Fibroblast of pulmonary artery (primary cell): ENCODE measurements at places on chromosomes 2 and 18.

DNA sequence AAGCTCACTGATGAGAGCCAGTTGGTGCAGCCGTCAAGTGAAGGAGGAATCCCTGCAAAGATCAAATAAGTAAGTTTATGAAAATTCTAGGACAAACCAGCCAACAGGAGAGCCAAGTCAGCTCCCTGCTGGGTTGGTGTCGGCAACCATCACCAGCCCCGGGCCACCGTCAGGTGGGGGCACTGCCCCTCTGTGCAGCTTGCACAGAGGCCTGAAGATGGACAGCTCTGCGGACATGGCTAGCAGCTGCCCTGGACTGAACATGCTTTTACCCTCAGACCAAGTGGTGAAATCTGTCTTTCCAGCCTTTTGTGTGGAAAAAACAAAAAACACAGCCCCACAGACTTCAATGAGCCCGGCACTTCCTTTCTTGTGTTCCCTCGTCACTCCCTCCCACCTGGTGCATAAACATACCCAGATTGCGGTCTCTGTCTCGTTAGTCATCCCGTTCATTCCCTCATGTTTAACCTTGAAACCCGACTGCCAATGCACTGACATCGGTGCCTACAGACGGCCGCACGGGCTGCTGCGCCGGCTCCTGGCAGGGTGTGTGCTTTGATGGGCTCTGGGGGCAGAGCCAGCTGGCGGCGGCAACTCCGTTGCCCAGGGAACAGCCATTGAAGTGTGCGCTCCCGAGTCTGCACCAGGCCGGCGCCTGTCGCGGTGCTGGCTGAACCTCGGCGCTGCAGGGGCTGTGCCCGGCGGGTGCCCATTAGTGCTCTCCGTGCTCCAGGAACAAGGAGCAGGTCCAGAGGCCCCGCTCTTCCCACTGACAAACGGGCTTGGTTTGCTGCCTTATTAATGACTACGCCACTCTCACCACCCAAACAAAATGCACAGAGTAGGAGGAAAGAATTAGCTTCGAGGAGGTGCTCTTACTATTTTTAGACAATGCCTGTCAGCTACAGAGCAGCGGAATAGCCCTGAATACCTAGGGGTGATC is 95.3 kb downstream of the EIPR1 start:
- DNase-seq = peak; percentile 13

DNA sequence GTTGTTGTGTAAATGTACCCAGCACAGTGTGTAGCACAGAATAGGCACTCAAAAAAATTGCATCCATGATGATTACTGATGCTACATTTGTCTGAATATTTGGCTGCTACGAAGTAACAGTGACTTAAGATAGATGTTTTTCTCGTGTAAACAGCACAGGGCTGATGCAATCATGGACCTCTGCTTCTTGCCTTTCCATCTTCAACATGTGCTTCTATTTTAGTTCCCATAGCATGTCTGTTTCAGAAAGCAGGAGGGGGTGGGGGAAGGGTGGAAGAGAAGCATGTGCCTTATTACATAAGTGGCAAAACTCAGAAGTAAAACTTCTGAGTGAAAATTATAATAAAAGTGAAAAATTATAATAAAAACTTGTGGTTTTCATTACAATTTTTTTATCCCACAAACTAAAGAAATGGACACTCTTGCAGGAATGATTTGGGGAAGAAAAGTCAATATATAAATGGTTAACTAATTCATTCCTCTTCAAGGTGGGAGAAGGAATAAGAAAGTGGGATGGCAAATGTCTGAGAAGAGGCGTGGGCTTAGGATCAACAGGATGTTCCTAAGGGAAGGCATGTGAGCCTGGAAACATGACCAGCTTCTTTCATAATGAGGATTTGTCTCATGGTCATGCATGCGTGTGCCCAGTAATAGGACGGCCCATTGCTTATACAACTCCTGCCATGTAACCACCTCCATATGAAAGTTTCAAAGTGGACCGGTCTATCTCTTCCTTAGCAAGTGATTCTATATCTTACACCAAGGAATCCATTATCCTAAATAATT is 27.2 kb downstream of the CCBE1 start:
- DNase-seq = no peak

GRCh38 chr2:181426672-181427071 is 30.5 kb upstream of the ITGA4 start:
- DNase-seq = no peak

DNA sequence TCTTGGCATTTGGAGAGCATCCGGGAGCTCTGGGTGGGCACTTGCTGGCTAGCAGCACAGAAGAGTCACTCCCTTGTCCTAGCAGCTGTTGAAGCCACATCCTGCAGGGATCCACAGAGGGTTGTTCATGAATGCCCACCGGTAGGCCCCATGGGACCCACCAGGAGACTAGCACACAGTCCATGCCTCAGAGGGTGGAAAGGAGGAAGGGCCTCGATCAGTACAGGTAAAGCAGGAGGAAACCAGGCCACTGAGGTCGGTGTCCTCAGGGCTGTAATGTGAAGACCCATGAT is 205.8 kb downstream of the SEPTIN10 start:
- DNase-seq = no peak

GRCh38 chr2:182672466-182673165 is 43.4 kb upstream of the DNAJC10 start:
- peak; percentile 89 for DNase-seq

- DNase-seq = peak; percentile 9
Observed at GRCh38 chr2:211093743-211094303, 537.4 kb downstream of the CPS1 start.

GRCh38 chr18:4236940-4237663 is 218.0 kb downstream of the DLGAP1 start:
- no peak for DNase-seq

GRCh38 chr2:179622635-179623300 is 238.6 kb downstream of the ZNF385B start:
- no peak for DNase-seq
